Natural killer cell treated with Interleukin-12 subunit alpha and Interleukin-12 subunit beta and Interleukin-15 and Interleukin-18, amount 100 ng/mL, for 72 hours (primary cell): ENCODE measurements at places on chromosomes 5 and 9. TPM values are rescaled to one million over a fixed set of nuclear protein-coding genes. Genes with fewer than 3 reads are reported as not detected.

GRCh38 chr5:112533362-112533761, 114.3 kb upstream of the EPB41L4A start:
- no peak for DNase-seq

DNA sequence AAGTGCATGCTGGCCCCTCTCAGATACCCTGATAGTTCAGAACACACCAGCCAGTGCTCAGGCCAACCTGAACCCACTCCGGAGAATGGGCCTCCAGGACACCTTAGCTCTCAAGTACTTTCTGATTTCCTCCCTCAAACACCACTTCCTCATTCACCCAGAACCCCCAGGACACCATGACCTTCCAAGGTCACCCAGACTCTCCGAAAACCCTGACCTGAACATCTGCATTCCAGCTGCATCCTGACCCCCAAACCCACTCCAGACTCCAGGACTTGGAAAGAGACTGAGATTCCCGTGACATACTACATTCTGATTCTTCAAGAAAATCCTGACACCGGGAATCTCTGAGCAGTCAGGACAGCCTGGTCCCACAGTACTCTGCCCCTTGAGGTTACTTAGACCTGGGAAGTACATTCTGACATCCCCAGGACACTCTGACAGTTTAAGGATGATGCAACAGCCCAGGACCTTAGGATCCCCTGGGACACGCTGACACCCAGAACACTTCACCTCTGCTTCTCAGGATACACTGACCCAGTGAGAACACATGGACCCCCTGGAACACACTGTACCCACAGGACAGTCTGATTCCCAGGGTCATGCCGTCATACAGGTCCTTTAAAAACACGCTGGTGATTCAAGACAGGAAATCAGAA, 747 bp upstream of the PROP1 start:
- no peak for DNase-seq

GRCh38 chr5:146124580-146124979, 19.2 kb upstream of the PLAC8L1 start:
- no peak for DNase-seq

GRCh38 chr5:143168171-143168741, 235.2 kb downstream of the NR3C1 start:
- DNase-seq: no peak

DNA sequence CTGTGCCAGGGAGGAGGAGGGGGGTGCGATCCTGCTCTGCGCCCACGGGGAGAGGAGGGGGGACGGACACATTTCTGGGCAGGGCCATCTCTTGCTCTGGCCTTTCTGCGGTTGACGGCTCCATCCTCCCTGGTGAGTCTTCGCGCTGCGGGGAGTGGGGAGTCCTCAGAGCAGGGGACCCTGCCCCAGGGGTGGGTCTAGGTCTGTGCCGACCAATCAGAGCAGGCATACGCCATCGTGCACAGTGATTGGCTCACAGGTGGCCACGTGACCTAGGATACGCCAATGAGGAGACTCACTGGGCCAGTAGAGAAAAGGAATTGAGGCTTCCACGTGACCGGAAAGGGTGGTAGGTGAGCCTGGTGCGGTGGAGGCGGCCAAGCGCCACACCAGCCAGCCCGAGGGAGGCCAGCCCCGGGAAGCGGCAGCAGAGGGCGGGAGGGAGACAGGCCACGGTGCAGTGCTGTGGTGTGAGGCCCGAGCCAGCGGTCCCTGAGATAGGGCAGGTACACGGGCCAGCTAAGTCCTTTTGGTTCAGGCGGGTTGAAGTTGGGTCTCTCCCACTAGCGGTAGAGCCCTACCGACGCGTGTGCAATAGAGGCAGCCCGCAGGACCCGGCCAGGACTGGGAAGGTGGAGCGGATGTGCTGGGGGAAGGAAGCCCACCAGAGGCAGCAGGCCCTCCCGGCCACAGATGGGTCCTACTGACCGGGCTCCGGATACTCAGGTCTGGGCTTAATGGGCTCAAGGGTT, 65.2 kb upstream of the RNF130 start:
- DNase-seq: peak; percentile 60

GRCh38 chr5:39570403-39571027, 145.7 kb upstream of the DAB2 start:
- DNase-seq: no peak

GRCh38 chr5:157198277-157198986, 17.8 kb downstream of the ITK start:
- peak; percentile 87 for DNase-seq

- no peak for DNase-seq
Measured at GRCh38 chr5:74657165-74657564, 16.6 kb upstream of the ENC1 start.

DNA sequence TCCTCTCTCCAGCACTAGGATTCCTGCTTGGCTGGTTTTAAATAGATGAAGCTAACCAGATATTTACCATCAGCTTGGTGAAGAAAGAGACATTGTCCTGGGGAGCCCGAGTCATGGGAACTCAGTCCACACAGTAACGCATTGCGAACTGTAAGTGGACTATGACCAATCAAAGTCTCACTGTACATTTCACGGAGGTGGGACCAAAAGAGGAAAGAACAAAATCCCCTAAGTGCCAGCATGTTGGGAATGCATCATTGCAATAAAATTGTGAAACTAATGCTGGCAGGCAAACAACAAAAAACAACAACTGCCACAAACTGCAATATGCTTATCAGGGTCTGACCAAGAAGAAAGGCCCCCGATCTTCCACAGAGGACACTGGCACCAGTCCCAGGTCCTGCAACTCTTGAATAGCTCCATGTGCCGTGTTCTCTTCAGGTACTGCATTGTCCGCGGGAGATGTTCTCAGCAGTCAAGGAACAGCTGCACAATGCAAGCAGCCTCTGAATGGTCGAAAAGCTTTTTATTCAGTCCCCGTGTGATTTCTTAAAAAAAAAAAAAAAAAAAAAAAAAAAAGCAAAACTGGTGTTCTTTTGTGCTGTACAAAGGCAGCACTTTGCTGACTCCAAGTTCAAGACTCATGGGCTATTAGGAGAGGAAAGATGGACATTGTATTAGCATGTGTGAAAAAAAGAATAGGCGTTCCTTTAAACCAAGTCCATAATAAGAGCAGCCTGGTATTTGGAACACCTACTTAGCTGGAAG, 38.1 kb downstream of the SEMA6A start:
- no peak for DNase-seq

DNA sequence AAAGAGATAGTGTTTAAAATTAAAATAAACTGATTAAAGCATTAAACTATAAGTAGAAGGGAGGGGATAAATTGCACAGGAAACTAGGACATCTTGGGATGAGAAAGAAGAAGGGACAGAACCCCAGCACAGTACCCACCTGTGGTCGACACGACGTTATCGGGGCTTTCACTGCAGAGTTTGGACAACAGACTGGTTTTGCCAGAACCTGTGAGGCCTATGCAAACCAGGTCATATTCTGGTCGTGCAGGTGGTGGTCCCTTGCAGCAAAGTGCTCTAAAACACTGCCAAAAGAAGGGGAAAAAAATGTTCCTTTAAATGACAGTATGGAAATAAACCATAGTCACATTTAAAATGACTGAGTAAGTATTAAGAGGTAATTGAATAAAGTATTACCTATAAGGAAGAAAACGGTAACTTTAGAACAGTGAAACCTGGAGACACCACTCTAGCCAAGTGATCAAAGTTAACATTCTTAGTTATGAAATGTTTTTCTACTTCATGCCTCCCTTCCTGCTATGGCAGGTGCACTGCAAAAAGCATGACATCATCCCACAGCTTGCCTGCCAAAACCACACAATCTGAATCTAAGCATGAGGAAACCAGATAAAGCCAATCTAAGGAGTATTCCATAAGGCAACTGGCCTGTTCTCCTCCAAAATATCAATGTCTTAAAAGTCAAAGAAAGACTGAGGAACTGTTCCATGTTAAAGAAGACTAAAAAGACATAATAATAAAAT, 138.6 kb downstream of the ARL15 start:
- DNase-seq: no peak

DNA sequence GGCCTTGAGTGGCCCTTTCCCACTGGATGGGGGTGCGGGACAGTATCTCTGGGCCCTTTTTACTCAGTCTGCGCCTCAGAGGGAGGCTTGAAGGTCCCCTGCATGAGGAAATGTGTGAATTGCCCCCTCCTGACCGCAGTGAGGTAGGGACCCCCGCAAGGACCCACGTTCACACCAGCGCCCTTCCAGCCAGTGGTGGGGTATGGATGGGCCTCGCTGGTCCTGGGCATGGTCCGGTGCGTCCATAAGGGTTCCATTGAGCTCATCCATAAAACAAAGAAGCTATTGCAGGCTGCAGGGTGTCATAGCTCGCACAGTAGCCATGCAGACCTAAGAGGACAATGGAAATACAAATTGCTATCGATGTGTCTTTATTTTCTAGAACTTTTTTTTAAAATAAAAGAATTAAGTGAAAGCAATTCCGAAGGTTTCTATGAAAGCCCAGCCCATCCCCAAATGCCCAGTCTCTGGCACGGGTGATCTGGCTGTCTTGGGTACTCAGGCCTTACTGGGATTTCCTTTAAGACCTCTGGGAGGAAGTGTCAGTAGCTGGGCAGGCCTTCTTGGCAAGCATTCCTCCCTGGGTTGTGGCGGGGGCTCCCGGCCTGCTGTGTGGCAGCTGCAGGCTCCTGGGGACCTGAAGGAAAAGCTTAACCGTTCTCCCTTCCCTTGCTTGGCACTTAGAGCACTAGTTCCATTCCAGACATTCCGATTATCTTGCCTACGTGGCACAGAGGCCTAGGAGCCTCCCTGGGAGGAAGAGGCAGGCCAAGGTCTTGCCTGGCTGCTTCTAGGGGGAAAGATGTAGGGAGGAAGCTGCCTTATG, 1.5 kb upstream of the SEMA5A start:
- DNase-seq: no peak

GRCh38 chr9:107983762-107984161, 494.2 kb upstream of the KLF4 start:
- no peak for DNase-seq

GRCh38 chr5:154317916-154318315, 127.4 kb downstream of the GALNT10 start:
- no peak for DNase-seq

DNA sequence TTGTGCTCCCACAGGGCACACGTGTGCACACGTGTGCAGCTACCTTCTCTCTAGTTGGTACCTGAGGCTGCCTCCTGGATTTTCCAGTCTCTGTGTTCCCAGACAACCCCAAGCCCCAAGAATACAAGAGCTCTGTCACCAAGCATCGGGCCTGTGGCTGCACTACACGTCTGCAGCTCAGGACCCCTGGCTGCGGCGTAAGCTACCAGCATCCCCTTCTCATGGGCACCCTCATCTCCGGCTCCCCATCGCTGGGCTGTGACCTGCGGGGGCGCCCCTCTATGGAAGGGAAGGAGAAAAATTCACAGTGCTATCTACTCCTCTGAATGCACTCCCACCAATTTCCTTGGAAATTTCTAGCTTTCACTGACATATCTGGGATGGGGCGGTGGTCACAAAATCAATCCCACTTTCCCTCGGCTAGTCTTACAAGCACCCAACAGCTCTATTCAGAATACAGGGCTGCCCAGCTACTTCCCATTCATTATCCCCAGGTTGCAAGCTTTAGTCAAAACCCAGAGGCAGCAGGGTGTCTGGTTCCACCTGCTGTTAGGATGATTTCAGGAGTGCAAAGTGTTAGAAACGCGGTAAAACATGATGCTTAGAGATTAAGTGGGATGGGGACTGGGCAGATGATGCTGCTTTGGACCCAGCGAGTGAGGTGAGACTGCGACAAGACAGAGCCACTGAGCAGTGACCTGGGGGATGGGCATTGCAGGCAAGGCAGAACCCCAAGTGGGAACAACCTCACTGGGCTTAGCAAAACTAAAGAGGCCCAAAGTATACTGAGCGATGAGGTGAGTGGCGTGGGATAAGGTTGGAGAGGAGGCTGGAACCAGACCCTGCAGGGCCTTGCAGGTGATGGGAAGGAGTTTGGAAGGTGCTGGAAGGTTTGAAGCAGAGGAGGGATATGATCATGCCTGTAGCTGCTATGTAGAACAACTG, 121.7 kb downstream of the KCNIP1 start:
- no peak for DNase-seq

DNA sequence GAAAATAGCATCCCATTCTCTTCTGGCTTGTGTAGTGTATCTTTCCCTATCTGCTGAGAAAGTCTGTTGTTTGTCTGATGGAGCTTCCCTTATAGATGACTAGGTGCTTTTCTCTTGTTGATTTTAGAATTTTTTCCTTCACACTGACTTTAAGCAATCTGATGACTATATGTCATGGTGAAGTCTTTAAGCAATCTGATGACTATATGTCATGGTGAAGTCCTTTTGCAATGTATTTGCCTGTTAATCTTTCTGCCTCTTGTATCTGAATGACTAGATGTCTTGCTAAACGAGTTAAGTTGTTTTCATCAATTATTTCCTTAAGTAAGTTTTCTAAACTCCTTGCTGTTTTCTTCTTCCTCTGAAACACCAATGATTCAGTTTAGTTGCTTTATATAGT, 80.5 kb downstream of the RNF130 start:
- no peak for DNase-seq

DNA sequence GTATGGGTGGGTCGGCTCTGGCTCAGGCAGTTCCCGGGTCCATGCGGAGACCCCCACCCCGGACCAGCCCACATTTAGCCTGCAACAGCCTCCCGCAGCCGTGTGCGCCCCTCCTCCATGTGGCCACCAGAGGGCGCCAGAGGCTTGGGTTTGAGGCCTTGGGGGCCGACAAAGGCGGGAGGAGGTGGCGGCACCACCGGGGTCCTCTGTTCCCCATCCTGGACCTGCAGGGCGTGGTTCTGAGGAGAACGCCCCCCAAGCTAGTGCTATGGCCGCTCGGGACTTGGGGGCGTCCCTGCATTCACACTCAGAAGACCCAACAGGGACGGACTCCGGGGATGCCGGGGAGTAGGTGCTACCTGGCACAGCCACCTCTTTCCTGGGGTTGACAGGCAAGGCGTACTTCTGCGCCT, 16.5 kb downstream of the ASS1 start:
- DNase-seq: no peak

The PRRC1 gene
- total RNA-seq: 43.5 TPM

The SYK gene
- 25.8 TPM for total RNA-seq

The RNF130 gene
- total RNA-seq: 17.0 TPM

The SRA1 gene
- 61.4 TPM for total RNA-seq
